ENCODE measurements at places on chromosomes 16 and 17.

- DNase-seq, result no peak
Observed at GRCh38 chr17:44363613-44364159, at the start of gene FAM171A2. FAM171A2 (minus strand) TSS chr17:44363853; CDS start chr17:44363714, 139 bp downstream.

DNA sequence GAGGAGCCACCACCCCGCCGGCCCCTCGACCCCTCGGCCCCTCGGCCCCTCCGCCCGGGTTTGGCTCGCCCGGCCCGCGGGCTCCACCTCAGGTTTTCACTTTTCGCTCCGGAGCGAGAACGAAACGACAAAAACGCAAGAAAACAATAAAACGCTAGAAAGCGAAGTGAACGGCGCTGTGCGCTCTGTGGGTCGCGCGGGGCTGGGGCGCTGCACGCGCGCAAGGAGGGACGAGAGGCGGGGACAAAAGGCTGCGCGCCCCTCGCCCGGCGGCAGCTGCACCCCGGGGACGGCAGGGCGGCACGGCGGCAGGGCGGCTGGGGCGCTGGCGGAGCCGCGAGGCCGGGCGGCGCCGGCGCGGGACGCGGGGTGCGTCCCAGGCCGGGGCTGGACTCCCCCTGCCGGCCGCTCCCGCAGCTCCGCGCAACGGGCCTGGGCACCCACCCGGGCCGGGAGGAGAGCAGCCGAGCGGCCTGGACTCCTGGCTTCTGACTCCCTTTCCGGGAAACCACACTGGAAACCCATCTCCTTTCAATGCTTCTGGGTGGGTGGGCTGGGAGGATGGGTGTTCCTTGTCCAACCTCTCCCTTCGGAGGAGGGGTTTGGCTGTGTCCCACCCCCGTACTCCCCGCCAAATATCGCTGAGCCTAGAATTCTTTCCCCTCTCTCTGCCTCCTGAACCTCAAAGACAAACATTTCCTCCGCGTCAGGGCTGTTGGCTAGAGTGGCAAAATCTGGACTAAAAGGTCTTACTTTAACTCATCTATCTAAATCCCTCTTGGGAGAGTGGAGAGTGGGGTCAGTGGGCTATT is 9.9 kb downstream of the TBX2 start:
- no peak for DNase-seq

DNA sequence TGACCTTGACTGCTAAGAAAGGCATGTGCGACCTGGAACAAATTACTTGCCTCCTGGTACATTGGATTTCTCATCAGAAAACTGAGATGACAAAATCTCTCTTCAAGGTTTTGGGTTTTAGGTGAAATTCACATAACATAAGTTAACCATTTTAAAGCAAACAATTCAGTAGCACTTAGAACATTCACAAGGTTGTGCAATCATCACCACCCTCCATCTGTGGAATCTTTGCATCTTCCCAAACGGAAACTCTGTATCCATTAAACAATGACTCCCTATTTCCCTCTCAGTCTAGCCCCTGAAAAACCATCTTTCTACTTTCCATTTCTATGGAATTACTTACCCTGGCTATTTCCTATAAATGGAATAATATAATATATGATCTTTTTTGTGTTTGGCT is 42.2 kb upstream of the BRD7 start:
- DNase-seq, result no peak

DNA sequence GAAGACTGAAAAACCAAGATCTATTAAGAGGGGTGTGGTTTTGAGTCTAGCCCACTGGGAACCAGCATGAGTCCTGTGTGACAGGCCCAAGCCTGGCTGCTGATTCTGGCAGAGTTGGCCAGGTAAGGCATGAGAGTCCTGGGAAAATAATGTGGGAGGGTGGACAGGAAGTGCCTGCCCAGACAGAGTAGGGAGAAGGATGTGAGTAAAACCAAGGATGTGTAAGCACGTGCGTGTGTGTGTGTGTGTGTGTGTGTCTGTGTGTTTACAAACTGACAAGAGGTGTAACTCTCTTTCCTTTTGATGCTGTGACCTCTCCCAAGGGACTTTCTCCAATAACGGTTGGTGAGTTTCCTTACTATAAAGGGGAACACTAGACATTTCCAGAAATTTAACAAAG is 15.6 kb upstream of the TEX2 start:
- no peak for DNase-seq

- DNase-seq, result no peak
Observed at GRCh38 chr17:42132941-42133340, 10.3 kb downstream of the HSPB9 start.

DNA sequence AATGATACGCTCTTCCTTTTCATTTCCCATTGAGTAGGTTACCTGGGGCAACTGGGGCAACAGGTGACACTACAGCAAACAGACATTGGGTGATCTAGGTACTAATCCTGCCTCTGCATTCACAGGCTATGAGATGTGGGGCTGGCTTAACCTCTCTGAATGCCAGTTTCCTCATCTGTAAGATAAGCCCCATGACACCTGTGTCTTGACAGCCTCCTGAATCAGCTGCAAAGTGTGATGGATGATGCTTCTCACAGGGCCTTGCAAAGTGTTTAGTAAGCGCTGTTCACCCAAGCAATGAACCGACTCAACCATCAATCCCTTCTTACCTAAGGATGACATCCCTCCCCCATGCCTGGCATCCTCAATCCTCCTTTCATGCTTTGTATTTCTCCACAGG is 322.8 kb downstream of the XYLT1 start:
- DNase-seq, result no peak

- no peak for DNase-seq
Observed at GRCh38 chr17:60598001-60598736, 1.8 kb upstream of the PPM1D start.

DNA sequence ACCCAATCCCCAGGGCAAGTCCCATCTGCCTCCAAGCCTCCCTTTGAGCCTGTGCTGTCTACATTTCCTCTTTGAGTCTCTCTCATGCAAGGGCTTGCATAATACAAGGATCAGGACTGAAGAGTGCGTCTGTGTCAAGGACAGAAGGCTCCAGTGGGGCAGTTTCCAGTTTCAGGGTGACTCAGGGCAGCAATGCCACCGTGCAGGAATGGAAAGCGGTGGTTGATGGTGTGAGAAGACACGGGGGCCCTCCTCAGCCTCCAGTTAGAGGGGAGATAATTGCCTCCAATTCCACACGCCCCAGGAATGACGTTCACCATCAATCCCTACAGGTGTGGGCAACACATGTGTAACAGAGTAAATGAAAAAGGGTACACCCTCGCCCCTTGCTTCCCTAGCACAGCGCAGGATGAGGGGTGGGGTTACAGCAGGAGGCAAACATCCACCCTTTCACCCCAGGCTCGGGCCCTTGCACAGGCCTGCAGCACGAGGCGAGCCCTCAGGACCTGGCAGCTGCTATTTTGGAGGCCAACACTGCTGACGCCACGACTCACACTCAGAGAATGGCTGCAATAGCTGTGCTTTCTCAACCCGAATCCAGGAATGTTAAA is 24.8 kb upstream of the SLC25A19 start:
- no peak for DNase-seq

- no peak for DNase-seq
Observed at GRCh38 chr17:64092952-64093451, 36.9 kb downstream of the ERN1 start.

GRCh38 chr16:3256146-3256865 is at the start of gene MEFV:
MEFV (minus strand) TSS chr16:3256633; CDS start chr16:3256587, 46 bp downstream.
- no peak for DNase-seq
